WTC11 (cell line): ENCODE measurements at places on chromosomes 12 and 14. TPM values are rescaled to one million over a fixed set of nuclear protein-coding genes. Genes with fewer than 3 reads are reported as not detected.
A peak's percentile ranks its signal among the peaks of the same experiment; 100 is the strongest.

The GLT1D1 gene
- 1.4 to 1.5 TPM (median 1.5 TPM) in 3 replicates for total RNA-seq

The SLC15A4 gene
- total RNA-seq, result 5.6 to 6.4 TPM (median 5.8 TPM) in 3 replicates

The PROX2 gene
- 0.04 to 0.27 TPM in 2 of 3 replicates, not detected in the other for total RNA-seq

The MYL2 gene
- total RNA-seq, result not detected in 3 replicates

The GLRX5 gene
- 72.8 to 78.3 TPM (median 76.2 TPM) in 3 replicates for total RNA-seq

The CCDC197 gene
- total RNA-seq, result not detected in 3 replicates

The BCDIN3D gene
- 1.6 to 3.2 TPM (median 2.4 TPM) in 3 replicates for total RNA-seq

The ATN1 gene
- total RNA-seq, result 80.0 to 87.1 TPM (median 80.5 TPM) in 3 replicates

The TM9SF1 gene
- 27.9 to 29.2 TPM (median 28.4 TPM) in 3 replicates for total RNA-seq

The CIDEB gene
- 4.7 to 6.1 TPM (median 5.6 TPM) in 3 replicates for total RNA-seq

The KRT82 gene
- not detected in 3 replicates for total RNA-seq

The IL26 gene
- not detected in 3 replicates for total RNA-seq

The PRICKLE1 gene
- total RNA-seq, result 11.7 to 16.4 TPM (median 15.3 TPM) in 3 replicates

GRCh38 chr12:73372856-73373255, 1100.7 kb downstream of the TRHDE start:
- no peak for DNase-seq

DNA sequence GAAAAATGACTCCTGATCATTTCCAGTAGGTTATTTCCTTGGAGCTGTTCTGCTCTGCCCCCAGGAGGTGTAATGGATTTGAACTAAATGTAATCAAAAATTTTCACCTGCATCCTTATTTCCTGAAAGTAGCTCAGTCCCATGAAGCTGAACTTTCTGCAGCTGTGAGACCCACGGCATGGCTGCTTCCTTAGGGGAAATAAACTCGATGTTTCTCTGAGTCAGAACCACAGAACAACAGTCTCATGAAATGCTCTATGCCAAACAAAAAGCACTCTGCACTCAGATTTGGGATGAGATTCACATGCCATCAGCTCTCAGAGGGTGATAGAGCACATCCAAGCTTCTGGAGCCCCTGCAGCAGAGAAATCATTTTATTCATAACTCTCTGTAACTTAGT, 224.1 kb upstream of the PLEKHG7 start:
- no peak for DNase-seq

- DNase-seq, result peak; percentile 7
These were observed 25.5 kb upstream of the KIF26A start for GRCh38 chr14:104112609-104113571.

DNA sequence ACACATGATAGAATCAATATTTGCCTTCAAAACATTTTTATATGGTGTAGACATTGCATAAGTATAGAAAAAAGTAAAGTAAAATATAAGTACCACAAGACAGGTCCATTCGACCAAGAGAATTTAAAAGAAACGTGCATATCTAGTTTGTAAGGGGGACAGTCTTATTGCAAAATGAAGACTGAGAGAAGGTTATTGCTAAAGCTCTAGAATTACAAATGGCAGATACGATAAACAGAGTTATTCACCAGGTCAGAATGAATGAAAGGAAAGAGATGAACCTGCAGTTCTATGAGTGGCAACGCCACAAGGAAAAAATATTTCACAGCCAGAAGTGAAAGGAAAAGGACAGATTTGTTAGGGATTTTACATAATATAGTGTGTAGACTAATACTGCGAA, 224.8 kb downstream of the PTPRO start:
- no peak for DNase-seq

DNA sequence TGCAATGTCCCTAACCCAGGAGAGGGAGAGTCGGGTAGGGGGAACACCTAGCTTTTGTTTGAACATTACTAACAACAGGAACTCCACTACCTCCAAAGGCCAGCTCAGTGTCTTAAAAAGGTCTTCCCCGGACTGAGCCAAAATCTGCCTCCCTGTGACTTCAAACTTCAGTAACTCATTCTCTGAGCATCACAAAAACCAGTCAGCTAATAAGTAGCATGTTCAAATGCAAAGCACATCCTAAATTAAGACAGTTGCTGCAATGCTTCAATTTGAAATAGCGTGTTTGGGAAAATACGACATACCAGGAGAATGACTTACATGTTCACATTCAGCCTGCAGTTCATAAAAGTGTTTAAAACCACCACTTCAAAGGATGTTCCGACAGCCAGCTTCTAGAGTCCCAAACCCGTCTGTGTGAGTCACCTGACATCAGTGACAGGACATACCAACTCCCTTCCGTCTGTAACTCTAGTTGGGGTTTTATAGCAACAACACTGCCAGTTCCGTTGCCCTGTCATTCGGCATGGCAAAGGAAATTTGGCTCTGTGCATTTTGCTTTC, 13.0 kb downstream of the ZFP36L1 start:
- no peak for DNase-seq

GRCh38 chr14:59177262-59177661, 11.2 kb upstream of the DAAM1 start:
- peak; percentile 15 for DNase-seq

DNA sequence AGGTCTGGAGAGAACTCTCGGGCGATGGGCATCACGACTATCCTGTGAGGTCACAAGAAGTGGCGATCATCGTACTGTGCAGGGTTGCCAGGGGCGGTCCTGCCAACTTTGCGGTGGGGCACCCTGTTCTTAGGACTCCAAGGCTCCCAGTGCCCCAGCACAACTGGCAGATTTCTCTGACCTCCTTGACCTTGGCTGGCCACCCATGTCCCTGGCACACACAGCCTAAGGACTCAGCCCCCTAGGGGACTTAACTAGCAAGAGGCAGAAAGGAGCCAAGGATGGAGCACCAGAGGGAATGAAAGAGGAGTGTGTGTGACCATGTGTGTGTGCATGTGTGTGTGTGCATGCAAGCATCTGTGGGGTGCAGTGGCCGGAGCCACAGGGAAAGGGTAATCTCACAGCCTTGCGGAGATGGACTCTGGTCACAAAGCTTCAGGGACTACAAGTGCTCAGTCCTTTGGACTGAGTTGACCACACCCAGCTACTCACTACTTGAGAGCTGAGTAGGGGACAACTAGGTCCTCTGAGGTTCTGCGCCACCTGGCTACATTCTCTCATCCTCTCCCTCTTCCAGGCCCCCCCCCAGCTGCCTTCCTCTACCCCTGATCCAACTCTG, 13.7 kb downstream of the SLC48A1 start:
- no peak for DNase-seq

DNA sequence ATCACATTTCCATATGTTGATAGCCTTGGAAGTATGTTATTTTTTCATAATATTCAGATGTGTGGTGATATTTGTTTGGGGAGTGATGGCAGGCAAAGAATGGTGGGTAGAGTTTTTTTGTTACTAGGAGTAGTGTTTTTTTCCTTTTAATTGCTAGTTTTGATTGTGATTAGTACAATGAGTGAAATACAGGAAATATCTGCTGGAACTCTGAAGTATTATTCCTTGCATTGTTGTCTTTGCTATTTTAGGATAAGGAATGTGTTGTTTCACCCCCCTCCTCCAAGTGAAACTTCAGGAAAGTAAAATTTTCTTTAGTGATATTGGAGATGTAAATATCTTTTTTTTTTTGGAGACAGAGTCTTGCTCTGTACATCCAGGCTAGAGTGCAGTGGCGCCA, 105.4 kb downstream of the DIP2B start:
- no peak for DNase-seq

- DNase-seq, result no peak
These were observed 7.8 kb downstream of the PELI2 start for GRCh38 chr14:56125772-56126636.

GRCh38 chr14:105495990-105496830, 5.2 kb downstream of the TEDC1 start:
- peak; percentile 8 for DNase-seq

- DNase-seq, result no peak
These were observed 202.4 kb upstream of the AMIGO2 start for GRCh38 chr12:47282206-47282605.

DNA sequence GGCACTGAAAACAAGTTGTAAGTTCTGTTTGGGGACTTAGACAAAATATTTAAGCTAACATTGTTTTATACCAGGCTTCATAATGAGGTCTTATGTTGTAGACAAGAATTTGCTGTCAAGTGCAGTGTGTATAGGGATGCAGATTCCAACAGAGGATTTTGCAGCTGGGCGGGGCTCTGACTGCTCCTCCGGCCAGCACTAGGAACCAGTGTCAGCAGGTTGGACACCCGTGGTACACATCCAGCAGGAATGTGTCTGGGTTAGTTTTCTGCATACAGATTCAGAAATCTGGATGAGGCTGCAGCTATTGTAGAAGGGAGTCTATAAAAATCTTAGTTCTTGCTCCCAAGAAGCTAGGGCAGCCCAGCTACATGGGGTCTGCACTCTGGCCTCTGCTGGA, 194.3 kb upstream of the RBM19 start:
- DNase-seq, result no peak

DNA sequence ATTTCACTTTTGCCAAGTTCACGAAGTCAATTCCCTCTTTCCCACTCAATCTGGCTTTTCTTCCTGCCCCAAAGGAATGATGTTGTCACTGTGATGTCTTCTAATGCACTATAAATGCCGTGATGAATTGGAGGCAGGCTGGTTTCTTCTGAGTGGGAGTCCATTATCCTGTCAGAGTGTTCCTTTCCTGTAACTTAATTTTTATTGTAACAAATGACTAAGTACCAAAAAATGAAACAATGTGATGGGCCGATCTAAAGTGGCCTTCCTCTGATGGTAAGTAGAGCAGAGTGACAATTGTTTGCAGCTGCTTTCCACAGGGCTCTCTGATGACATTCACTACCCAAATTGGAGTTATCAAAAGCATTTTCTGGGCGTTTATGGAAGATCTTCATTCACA, 22.2 kb downstream of the TMEM30B start:
- no peak for DNase-seq

DNA sequence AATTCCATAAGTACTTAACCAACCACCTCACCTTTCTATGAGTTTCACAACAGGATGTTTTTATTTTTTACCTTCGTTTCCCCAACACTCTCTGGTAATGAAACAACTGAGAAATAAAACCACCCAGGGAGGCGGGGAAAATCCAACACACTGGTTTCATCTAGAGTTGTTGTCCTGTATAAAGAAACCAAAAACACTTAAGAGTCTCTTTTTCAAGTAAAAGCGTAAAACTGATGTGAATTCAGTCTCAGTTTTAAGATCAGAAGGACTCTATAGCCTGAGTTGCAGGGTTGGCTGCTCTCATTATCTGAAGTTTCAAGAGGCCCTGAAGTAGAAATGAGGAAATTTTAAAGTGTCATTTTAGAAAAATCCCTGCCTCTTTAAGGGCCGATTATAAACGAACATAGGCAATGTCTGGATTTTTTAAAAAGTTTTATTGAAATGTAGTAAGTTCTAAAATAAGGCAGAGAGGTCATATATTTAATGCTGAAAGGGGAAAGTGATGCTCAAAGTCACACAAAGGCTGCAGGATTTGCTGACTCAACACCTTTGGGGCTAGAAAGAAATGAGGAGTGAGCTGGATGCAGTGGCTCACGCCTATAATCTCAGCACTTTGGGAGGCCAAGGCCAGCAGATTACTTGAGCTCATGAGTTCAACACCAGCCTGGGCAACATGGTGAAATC, 27.2 kb downstream of the HIGD1C start:
- DNase-seq, result no peak

GRCh38 chr14:88660056-88660455, 97.2 kb downstream of the ZC3H14 start:
- DNase-seq, result no peak

- no peak for DNase-seq
These were observed 2.3 kb upstream of the OTX2 start for GRCh38 chr14:56812364-56813141.

- DNase-seq, result no peak
These were observed 8.1 kb downstream of the SRSF5 start for GRCh38 chr14:69775012-69775411.

- DNase-seq, result no peak
These were observed 723.4 kb downstream of the TRHDE start for GRCh38 chr12:72995616-72996015.

DNA sequence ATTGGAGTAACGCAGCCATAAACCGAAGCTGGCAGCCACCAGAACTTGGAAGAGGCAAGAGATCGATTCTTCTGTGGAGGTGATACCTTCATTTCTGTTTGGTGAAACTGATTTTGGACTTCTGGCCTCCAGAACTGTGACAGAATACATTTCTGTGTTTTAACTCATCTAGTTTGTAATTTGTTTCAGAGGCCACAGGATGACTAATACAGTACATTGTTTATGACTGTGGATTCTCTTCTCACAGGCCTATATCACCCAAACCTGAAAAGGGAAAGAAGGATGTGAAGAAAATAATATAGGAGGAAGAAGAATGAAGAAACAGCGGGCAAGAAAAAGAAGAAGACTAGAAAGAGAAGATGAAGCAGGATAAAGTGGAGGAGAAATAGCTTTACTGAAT, 263.8 kb upstream of the DIO2 start:
- no peak for DNase-seq

DNA sequence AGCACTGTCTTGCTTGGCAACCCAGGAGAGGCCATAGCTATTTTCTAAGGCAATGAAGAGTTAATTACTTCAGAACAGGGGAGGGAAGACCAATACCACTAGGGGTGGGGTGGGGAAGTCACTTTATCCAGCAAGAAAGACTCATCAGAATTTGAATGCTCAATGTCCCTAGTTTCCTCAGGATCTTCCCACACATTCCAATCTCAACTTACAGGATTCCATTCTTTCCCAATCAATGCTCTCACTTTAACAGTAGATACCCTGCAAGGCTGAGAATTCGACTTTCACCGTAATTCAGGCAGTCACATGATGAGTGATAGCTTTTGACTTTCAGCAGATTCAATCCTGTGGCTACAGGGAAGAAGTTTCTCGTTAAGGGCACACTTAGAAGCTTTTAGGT, 526.6 kb upstream of the SEL1L start:
- no peak for DNase-seq

DNA sequence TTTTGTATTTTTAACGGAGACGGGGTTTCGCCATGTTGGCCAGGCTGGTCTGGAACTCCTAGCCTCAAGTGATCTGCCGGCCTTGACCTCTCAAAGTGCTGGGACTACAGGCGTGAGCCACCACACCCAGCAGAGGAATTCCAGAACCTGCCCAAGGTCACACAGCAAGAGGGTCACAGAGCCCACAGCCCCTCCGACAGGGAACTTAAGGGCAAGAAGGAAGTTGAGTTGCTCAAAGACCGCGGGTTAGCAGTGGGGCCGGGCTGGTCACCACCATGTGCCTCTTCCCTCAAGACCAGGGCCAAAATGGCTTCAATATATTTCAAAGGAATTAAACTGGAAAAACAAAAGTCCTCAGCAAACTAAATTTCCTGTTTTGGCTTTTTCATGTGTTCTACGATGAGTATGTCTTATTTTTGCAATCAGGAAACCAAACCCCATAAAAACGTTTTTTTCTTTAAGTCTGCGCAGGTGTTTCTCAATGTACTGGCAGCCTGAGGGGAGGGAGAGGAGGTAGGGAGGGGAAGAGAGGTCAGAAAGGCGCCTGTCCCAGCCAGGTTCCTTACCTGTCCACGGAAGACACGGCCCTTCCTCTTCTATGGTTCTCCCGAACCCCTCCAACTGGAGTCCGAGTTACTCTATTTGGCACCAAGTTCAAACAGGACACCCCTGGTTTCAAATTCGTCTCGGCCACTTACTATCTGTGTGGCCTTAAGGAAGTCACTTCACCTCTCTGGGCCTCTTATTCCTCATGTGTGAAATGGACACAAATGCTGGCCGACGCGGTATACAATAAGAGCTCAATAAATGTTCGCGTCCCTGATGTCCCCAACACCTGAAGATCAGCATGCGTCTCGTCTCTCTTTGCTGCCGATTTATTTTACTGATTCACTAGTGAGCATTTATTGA, 778 bp downstream of the SLC8B1 start:
- no peak for DNase-seq
